Kidney glomerular epithelial cell (primary cell): ENCODE measurements at places on chromosomes 16 and 17.

GRCh38 chr16:81937305-81938038 is 73.8 kb downstream of the SDR42E1 start:
- DNase-seq = no peak

DNA sequence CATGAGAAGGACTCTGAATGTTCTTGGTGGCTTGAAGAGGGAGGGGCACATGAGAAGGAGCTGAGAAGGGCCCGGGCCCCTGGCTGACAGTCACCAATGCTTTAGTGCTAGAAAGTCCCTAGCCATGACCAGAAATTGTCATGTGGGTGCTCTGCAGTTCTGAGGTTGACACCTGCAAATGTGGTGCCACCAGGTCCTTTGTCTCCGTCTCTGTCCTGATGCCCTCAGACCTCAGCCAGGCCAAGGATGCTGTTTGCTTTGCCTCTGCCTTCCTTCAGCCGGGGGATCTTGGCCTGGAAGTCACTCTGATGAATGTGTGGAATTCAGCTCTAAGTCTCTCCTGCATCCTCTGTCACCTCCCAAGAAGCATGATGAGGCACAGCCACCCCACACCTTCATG is 63.6 kb downstream of the TNFRSF13B start:
- no peak for DNase-seq

GRCh38 chr16:24996731-24997130 is 18.4 kb downstream of the ARHGAP17 start:
- no peak for DNase-seq

GRCh38 chr17:63399856-63400255 is 46.2 kb downstream of the CYB561 start:
- DNase-seq = no peak

- no peak for DNase-seq
Measured at GRCh38 chr16:67025210-67025550, 3.8 kb upstream of the CBFB start.

DNA sequence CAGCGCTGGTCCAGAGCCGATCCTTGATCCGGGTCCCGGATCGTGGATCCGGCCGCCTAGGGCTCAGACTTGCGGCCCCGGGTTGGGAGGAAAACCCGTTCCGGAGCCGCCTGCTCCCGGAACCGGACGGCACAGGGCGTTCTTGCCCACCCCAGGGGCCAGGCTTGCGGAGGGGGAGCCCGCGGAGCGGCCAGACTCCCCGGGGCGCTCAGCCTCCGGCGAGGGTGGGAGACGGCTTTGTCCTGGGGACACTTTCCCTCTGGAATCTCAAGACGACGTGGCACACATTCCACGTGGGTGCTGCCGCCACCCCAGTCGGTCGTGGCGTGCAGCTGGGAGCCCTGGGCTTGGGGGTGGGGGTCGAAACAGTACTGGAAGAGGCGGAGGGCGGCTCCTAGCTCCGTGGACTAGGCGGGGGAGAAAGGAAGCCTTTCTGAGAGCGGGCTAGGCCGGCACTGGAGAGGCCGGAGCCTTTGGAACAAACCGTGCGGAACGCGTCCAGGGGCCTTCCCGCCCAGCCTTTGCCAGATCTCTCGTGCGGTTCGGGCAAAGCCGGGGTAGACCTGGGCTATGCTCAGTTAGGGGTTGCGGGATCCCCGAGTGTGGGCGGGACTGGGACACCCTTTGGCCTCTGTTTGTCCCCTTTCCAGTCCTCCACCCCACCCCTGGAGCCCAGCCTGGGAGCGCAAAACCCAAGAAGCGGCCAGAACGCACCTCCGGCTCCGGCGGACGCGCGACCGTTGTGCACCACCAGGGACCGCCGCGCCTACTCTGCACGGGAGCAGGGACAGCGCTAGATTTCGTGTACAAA is 26.5 kb downstream of the SREBF1 start:
- DNase-seq = no peak

DNA sequence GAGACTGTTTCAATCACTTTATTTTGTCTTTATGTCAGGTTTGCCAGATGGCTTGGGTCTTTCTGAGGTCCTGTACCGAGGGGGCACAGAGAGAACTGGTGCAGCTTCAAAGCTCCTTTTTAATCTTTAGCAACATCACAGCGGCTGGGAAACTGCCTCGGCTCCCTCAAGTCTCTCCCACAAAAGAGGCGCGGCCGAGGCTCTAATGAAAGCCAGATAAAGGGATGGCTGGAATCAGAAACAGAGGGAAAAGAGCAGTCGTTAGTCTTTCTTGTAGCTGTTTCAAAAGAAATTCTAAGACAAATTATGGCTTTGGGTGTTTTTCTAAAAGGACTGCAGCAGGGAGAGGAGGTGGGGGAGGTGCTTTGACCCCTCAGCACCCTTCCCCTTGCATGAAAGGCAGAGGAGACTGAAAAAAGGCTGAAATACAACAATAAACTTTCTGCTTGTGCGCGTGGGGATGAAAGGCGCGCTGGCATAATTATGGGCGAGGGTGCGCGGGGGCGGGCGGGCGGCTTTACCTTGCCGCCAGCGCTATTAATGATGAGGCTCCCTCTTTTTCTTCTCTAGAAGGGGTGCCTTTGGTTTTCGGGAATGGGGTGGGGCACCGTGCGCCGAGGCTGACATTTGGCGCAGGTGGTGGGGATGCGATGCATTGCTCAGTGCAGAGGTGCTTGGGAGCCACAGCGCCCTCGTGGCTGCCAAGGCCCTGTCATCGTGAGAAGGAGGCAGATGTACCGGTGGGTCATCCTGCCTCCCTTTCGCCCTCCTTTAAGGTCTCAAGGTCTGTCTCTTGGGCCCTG is 22.3 kb upstream of the BRD7 start:
- no peak for DNase-seq

- DNase-seq = no peak
Measured at GRCh38 chr16:52545222-52545897, 1.6 kb downstream of the TOX3 start.

DNA sequence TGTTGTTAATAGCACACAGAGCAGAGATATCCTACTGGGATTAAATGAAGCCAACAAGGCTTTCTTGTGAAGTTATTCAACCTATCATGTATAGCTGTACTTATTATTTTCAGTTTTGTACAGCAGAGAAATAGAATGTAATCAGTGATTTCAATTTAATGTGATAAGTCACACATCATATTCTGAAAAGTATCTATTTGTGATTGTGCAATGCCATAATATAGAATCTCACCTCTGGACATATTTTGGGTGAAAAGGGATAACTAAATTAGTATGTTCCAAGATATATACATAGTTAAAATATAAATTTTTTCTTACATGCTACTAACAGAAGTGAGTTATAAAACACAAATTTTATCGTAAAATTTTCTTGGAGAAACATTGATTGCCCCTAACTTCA is 544.3 kb upstream of the KIF2B start:
- no peak for DNase-seq

GRCh38 chr17:34665150-34665806 is 85.9 kb downstream of the TMEM132E start:
- DNase-seq = no peak

- peak; percentile 70 for DNase-seq
Measured at GRCh38 chr16:15502041-15502725, 67.8 kb downstream of the BMERB1 start.

GRCh38 chr17:61586031-61586566 is 4.9 kb downstream of the NACA2 start:
- DNase-seq = no peak

GRCh38 chr16:4081521-4082021 is 34.7 kb downstream of the ADCY9 start:
- DNase-seq = no peak

- no peak for DNase-seq
Measured at GRCh38 chr16:47236716-47237115, 93.0 kb upstream of the NETO2 start.

DNA sequence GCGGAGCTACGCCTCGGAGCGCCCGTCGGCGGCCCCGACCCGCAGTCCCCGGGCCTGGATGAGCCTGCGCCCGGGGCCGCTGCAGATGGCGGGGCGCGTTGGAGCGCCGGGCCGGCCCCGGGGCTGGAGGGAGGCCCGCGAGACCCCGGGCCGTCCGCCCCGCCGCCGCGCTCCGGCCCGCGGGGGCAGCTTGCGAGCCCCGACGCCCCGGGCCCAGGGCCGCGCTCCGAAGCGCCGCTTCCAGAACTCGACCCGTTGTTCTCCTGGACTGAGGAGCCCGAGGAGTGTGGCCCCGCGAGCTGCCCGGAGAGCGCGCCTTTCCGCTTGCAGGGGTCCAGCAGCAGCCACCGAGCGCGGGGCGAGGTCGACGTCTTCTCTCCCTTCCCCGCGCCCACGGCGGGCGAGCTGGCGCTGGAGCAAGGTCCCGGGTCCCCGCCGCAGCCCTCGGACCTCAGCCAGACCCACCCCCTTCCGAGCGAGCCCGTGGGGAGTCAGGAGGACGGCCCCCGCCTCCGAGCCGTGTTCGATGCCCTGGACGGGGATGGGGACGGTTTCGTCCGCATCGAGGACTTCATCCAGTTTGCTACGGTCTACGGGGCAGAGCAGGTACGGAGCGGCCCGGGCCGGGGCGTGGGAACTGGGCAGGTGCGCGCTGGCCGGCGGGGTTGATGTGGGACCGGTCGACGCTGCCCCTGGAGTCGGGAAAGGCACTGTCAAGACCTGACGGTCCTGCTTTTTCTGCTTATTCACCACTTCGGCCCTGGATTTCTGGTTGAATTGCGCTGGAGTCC is 861 bp downstream of the RAB11FIP3 start:
- DNase-seq = no peak

DNA sequence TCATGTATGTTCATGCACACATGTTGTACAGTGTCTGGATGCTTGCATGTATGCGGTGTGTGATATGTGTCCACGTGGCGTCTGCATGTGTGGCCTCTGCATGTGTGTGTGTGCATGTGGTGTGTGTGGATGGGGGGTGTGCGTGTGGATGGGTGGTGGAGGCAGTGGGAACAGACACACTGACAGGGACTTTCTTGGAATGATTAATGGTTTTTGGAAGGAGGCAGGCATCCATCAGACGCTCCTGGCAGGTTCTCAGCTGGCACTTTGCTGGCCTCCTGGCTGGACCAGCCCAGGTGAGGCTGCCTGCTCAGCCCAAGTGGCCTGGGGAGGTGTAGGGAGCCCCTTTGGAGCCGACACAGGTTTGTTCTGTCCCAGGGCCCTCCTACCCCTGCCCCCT is 121.2 kb upstream of the CIBAR2 start:
- DNase-seq = no peak

DNA sequence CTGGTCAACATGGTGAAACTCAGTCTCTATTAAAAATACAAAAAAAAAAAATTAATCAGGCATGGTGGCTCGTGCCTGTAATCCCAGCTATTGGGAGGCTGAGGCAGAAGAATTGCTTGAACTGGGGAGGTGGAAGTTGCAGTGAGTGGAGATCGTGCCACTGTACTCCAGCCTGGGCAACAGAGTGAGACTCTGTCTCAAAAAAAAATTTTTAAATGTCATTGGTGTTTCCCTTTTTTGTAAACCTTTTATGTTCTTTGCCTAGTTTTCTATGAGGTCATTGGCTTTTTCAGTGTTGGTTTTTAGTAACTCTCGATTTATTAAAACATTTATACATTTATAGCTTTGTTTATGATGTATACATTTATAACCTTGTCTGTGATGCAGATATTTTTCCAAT is 18.2 kb downstream of the NLRC5 start:
- no peak for DNase-seq

GRCh38 chr17:72405662-72406230 is 284.9 kb downstream of the SOX9 start:
- no peak for DNase-seq

GRCh38 chr17:42271779-42272035 is 4.5 kb downstream of the STAT5B start:
- DNase-seq = no peak

- no peak for DNase-seq
Measured at GRCh38 chr16:87550495-87550961, 51.8 kb upstream of the JPH3 start.

GRCh38 chr17:44324092-44324570 is 492 bp downstream of the SLC25A39 start:
- DNase-seq = no peak

- DNase-seq = no peak
Measured at GRCh38 chr16:64996641-64997040, 125.2 kb downstream of the CDH11 start.

DNA sequence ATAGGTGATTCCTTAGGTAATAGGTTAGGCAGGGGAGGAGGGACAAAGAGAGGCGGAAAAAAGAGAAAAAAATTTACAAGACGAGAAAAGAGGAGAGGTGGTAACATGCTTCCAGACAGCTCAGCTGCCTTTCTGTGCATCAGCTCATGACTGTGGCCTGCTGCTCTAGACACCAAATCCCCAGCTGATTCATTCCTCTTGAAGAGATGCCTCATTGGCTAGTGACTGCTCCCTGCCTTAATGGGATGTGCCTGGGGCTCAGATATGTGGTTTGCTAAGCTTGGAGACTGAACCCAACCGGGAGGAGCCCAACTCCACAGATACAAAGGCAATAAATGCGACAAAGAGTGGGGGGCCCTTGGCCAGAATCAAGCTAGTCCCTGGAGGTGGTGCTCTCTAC is 105.9 kb upstream of the FAM20A start:
- DNase-seq = no peak

GRCh38 chr16:15043344-15043743 is 12.5 kb downstream of the NTAN1 start:
- DNase-seq = no peak

- no peak for DNase-seq
Measured at GRCh38 chr17:42354956-42355843, 33.0 kb downstream of the STAT3 start.

DNA sequence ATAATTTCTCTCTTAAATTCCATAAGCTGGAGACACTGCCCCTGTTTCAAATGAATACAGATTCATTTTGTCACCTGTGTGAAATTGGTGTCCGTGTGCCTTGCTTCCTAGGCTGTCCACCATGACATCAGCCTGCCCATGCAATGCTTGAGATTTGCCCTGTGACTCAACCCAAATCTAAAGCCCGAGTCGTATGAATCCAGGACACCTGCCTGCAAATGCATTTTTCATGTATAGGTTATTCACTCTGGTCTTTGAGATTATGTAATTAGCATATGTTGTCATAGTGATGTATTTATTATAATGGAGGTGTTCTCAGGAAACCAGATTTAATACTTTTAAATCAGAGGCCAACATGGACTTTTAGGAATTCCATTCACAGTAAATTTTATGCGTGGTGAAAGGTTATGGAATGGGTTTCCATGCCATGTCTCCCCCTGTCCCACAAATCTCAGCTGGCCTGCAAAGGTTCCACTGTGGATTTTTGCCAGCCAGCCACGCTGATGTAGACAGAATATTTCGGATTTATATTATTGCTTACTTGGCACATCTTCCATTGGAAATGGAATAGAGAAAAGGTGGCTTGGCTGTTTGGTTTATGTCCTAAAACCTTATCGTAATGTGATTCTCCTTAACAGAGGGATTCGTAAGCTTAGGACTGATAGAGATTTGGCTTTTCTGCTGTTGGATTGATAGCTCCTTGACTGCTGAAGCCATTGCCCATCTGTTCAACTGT is 551.1 kb downstream of the WWOX start:
- DNase-seq = no peak
